ENCODE measurements at places on chromosomes 4 and X.

GRCh38 chrX:42466332-42467046 is 311.5 kb downstream of the PPP1R2C start:
- DNase-seq: no peak

DNA sequence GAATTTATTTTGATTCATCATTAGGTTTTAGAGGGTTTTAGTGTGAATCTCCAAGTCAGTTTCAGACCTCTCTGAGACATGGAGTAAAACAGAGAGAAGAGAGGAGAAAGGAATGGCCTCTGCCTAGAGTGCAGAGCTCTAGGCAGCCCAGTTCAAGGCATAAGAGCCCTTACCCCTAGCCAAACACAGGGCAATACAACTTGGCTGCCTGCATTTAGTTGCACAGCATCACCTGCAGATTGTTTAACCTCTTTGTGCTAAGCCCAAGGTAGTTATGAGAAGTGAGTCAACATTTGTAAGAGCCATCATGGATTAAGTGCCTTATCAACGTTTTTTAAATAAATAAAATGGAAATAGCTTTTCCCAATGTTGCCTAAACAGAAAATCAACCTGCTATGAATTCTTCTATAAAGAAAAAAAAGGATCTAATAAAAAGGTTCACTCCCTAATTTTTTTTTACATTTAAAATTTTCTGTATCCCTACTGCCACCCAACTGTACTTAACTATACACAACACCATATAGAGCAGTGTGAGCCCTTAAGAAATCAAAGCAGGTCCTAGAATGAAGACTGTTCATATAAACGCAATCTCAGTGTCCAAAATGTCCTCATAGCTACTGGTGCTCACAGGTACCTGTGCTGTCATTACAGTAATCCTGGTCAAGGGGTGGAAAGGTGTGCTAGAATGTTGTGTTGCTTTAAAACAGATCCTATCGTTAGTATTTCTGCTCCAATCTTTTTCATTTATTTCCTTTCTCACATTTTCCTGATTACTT is 36.0 kb downstream of the PF4 start:
- no peak for DNase-seq

DNA sequence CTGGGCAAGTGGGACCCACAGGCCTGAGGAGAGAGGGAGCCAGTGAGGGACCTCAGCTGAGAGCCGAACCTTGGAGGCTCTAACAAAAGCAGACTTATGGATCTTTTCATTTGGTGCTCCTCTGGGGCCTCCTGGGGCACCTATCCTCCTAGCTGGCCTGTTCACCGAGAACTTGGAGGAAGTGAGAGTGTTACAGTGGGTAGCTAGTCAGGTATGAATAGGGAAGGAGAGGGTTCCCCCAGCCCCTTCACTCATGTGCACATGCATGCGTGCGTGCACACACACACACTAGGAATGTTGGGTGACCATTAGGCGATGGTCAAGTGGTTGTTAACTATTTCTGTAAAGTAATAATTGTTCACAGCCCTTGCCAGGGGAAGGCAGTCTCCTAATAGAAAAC is 18.6 kb upstream of the TMEM185A start:
- DNase-seq: no peak

- DNase-seq: peak; percentile 55
Measured at GRCh38 chr4:99885063-99885664, 9.1 kb downstream of the LAMTOR3 start.

DNA sequence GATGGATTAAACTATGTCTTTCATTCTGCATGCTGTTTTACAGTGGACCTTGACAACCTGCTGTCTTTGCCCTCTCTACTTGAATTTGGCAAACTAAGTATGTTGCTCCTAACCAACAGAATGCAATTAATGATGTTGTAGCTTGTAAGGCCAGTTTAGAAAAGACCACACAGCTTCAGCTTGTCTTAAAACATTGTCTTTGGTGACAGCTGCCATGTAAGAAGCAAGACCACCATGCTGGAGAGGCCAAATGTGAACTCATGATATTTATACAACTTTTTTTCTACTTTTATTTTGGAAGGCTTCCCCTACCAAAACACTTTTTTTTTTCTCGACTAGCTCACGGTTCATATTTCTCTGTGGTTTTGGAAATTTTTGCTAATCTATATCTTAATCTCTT is 278.0 kb upstream of the GNPDA2 start:
- no peak for DNase-seq

DNA sequence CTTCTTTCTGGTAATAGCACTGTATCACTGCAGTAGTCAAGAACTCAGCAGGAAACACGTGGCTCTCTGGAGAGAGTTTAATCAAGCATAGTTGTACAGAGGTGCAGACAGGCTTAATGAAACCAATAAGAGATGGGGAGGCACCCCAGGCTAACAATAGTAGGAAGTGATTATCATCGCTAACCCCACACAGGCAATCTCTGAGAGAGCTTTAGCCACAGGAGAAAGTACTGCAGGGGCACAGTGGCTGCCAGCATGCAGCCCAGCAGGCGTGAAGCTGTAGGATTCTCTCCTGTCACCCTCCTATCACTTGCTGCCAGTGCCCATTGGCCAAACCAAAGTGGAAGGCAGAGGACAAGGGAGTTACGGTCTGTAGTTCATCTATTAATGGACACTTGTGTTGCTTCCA is 450.0 kb upstream of the RASGEF1B start:
- DNase-seq: peak; percentile 26

DNA sequence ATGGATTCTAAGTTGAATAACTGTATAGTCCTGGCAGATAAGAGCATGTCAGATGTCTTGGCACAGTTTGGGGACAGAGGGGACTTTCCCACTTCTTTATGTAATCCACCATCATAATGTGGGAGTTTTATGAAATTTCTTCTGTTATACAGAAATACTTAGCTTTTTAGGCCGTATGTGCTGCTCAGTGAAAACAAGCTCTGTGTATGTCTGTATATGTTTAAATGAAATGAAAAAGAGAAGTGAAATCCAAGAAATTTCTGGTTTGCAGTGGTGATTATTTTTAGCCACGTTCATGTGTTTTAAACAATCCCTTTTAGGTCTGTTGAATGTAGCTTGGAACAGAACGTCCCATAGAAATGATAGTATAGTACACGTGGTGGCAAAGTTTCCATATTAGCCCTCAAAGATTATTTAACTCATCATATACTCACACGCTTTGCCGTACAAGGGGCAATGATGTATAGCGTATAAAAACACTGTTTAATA is 41.0 kb downstream of the GAB1 start:
- DNase-seq: no peak

GRCh38 chr4:149443537-149443936 is 372.1 kb downstream of the IQCM start:
- no peak for DNase-seq

- no peak for DNase-seq
Measured at GRCh38 chr4:77360451-77360850, 203.4 kb downstream of the CCNG2 start.

- peak; percentile 59 for DNase-seq
Measured at GRCh38 chrX:79270401-79270800, 96.7 kb downstream of the ITM2A start.

DNA sequence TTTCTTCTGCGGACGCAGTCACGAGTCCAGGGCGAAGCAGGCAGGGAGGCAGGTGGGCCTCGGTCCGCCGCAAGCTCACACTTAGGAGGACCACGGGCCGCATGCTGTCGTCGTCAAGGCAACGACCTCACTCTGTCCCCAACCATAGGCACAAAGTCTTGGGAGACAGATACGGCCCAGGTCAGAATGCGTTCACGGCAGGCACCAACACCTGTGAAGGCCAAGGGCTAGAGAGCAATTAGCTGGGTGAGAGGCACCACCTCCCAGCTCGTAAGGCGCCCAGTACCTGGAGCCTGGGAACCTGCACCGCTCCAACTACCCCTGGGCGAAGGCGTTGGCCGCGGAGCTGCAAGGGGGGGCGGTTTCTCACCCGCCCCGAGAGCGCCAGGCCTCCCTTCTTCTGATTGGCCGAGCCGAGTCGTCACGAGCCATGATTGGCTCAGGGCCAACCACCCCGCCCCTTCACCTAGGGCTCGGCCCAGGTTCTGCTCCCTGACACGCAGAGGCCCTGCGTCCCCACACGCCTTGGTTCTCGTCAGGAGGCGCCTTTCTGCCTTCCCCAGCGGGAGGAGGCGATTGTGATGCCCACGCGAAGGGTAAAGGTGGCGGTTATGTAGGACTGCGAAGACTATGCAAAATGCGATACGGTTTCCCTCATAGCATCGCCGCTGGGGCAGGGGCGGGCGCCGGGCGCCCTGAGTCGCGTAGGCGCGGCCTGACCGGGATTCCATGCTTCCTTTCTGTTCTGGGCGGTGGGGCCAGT is at the start of gene CDKL2:
Gene CDKL2 (minus strand): TSS at position 355 of the 763 bp plus-strand sequence. CDS start 4,540 bp downstream, outside the sequence.
- DNase-seq: peak; percentile 95

DNA sequence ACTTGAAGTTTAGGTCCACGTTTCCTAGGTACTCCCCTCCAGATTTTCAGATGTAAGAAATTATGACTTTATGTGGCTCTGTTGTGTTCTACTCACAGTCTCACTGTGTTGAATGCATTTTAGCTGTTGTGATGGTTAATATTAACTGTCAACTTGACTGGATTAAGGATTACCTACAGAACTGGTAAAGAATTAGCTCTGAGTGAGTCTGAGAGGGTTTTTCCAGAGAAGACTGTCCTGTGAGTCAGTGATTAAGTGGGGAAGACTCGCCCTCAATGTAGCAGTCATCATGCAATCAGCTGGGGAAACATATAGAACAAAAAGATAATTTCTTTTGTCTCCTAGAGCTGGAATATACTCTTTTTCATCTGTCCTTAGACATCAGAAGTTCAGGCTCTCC is 493.4 kb downstream of the ACTRT1 start:
- no peak for DNase-seq

GRCh38 chr4:123950530-123950929 is 553.9 kb downstream of the SPRY1 start:
- peak; percentile 14 for DNase-seq

DNA sequence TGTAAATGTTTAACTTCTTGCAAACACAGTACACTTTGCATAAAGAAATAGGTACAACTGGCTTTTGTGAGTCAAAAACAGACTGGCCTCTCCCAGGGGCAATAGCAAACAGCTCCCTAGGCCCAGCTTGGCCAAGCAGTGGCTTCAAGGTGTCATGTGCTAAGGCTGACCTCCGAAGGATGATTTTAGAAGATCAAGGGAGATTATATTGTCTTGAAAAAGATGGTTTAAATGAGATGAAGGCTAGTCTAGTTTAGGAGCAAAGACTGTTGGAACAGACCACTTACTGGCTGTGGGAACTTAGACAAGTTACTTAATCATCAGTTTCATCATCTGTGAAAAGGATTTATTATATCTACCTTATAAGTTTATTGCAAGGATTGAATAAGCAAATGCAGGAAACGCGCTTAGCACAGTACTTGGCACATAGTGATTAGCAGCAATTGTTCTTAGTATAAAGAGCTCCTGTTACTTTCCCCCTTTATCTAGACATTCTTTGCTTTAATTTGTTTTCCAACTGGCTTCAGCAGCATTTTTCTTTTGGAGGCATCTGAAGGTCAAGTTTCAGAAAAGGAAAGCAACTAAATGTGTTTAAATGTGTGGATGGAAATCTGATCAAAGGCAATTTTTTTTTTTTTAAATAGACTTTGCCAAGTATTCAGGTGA is 17.2 kb downstream of the ANXA3 start:
- DNase-seq: peak; percentile 35

GRCh38 chr4:176833400-176834175 is 40.9 kb upstream of the VEGFC start:
- peak; percentile 51 for DNase-seq

GRCh38 chrX:46404774-46405173 is 140.4 kb downstream of the ZNF674 start:
- DNase-seq: no peak

DNA sequence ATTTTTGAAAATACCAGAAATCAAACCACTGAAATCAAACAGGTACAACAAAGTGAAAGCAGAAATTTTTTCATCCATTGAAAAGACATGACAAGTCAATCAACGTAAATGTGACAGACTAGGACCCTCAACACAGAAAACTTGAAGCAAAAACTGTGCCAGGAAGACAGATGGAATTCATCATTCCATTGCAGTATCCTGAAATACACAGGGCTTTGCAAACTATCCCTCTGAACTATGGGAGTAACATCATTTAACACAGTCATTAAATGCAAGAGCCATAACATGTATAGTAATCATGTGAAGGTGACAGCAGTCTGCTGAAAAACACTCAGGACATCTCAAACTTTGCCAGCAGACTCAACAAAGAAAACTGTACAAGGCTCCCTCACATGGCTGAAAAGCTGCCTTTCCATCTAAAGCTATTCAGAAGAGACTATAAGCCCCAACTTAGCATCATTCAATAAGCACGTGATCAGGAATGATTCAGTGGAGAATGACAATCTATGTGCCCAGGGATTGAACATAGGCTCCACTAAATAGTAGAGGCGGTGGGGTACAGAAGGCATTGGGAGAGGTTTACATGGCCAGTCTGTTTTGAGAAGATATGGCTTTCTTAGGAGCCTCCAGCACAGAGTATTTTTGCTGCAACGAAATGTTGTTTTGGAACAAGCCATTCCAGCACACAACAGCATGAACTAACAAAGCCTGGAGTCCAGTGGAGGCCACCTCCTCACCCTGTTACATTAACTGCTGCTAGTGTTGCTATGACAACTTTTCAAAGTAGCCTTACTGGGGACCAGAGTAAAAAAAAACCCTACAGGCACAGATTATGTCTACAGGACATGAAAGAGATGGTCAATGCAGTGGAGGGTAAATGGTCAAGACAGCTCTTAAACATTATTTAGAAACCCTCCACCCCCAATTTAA is 274.5 kb upstream of the NOCT start:
- no peak for DNase-seq

DNA sequence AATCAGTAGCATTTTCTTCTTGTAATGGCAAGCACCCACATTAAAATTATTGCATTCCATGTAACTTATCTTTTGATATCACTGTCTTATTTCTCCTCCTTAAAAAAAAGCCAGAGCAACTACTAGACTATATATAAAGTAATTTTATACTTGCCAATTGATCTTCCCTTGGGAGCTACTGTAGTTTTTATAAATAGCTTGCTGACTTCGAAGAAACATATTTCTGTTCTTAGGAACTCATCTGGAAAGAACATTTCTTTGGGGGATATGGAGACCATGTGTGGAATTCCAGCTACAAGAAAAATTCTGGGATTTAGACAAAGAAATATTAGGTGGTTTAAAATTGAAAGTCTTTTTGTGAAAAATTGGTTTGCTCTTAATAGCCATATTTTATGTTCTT is 94.9 kb downstream of the BMPR1B start:
- DNase-seq: no peak

- peak; percentile 96 for DNase-seq
Measured at GRCh38 chrX:1661048-1661921, 46.4 kb downstream of the ASMT start.

GRCh38 chrX:13797512-13797911 is 19.4 kb downstream of the GPM6B start:
- DNase-seq: no peak

DNA sequence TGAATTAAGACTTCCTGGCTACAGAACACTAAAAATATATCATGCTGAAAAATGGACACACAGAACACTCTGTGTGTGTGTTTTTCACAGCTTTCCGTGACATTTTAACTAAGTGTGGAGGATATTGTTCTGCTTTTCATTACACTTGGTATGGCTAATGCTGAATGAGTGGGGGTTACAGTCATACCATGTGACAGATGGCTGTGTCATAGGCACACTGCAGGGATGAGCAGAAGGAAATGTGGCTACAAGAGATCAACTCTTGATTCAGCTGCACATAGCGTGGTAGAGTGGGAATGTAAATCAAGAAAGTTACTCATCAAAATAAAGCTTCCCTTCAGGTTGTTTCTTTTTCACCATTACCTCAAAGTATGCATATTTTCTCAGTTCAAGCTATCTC is 669.8 kb downstream of the IQCM start:
- no peak for DNase-seq

GRCh38 chr4:22356987-22357596 is 158.8 kb downstream of the ADGRA3 start:
- peak; percentile 58 for DNase-seq

GRCh38 chrX:53930515-53931380 is 113.5 kb downstream of the PHF8 start:
- peak; percentile 8 for DNase-seq

Measured in mesendoderm (in vitro differentiated cells).